Stimulated activated CD8-positive, alpha-beta memory T cell treated with anti-CD3 and anti-CD28 coated beads, Interleukin-12 subunit alpha, Interleukin-12 subunit beta, amount 100 ng/mL, for 1 hour (primary cell): ENCODE measurements at places on chromosomes 1 and 21.

DNA sequence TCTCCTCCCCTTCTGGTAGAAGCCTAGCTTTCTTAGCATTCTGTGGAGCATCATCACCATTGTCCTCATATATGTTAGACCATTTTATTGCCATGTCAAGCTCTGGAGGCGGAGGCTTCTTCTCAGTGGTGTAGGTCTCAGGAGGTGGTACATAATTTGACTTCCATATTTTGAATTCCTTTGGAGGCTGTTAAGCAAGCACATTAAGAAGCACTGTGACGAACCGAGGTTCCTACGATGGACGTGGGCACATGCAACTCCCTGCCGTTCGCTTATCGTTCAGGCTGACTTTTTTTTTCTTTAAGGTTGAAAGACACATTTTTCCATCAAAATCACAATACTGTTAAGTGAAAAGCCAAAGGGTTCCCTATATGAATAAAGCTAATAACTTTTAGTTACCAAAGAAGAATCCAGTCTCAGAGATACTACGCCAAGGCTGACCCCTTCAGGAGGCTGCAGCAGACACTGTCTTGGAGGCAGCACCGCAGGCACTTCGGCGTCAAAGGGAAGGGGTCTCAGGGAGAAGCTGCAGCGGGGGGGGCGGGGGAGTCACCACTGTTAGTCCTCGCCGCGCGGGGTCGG lies 835 bp downstream of the C1orf52 start:
- no peak for DNase-seq

DNA sequence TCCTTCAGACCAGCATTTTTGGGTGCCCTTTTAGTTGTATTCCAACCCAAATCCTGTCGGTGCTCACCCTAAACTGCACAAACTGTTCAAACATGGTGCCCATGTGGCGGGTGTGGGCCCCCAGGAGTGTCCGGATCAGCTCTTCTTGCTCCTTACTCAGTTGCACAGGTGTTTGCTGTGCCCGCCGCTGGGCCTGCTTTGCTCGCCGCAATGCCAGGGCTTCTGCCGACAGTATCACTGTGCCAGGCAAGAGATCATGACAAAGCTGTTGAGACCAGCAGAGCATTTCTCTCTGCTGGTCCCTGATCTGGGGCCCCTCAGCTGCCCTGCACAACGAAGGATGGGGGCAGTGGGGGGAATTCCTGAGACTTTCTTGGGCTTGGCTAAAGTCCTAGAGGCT lies 4.9 kb downstream of the NR1I3 start:
- no peak for DNase-seq

DNA sequence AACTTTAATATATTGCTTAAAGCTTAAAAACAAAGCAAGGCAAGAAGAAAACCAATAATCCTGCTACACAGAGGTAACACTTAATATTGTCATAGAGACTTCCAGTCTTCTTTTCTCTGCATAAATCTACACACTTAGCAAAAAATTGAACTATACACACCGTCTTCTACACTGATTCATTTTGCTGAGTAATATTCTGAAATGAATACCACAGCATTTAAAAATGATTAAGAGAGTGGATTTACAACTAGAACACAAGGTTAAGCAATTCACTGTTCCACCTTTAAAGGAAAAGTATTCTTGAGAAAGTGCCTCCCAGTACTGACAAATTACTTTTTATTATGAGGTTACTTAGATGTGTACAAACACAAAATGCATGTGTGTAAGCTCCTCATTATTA lies 22.2 kb upstream of the ITPKB start:
- no peak for DNase-seq

- peak; percentile 57 for DNase-seq
Observed at GRCh38 chr1:178532392-178532791, 19.5 kb downstream of the TEX35 start.

GRCh38 chr21:38524168-38525153 lies 26.2 kb upstream of the ERG start:
- DNase-seq = no peak

GRCh38 chr1:8525216-8525557 lies 207.3 kb downstream of the SLC45A1 start:
- no peak for DNase-seq

DNA sequence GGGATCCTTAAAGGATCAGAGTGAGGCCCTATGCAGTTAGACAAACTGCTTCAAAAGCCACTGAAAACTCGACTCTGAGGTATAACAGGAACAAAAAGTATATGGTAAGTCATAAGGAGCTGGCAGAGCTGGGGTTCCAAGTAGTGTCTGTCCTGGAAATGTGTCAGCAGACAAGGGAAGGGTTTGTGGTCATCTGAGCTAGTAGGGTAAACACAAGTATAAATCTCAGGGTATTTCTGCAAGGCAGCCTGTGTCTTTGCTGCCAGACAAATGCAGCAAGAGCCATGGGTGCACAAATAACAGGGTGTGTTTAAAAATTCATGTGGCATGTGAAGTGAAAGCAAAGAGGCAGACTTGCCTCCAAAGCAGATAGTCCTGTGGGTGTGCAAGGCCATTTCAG lies 759.0 kb upstream of the ADAMTS5 start:
- DNase-seq = no peak

DNA sequence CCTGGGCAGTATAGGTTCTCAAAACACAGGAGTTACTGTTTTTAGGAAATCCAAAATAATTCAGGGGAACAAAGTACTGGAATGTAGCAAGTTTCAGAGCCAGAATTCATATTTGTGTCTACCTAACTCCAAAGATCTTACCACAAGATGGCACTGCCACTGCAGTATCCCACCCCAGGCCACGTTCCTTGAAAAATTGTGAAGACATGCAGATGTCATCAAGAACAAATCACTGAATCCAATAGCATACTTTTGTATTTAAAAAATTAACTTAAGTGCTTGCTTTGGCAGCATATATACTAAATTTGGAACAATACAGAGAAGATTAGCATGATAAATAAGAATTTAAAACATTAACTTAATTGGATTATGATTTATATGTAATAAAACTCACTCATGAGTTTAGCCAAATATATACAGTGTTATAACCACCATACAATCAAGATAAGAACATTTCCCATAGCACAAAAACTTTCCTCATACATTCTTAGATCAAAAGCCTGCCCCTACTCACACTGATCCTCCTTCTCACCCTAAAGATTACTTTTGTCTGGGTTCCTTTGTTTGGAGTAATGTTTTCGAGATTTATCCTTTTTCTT lies 209.9 kb downstream of the FAF1 start:
- no peak for DNase-seq

DNA sequence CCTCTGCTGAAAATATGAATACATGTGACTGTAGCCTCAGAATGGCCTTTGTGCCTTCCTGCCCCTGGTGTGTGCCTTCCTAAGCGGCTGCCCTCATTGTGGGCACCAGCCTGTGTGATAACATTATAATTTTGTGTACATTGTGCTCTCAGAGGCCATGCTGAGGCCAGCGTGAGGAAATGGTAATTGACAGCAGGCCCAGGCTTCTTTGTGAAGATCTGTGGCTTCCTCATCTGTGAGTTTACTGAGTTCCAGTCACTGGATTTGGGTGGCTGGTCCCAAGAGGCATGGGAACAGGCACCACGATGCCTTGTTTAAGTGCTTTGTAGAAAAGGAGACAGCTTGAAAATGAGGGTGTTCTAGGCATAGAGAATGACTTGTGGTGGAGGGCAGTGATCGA lies 389.3 kb downstream of the OMA1 start:
- DNase-seq = no peak

- no peak for DNase-seq
Observed at GRCh38 chr21:36175771-36176565, 19.3 kb downstream of the DOP1B start.

DNA sequence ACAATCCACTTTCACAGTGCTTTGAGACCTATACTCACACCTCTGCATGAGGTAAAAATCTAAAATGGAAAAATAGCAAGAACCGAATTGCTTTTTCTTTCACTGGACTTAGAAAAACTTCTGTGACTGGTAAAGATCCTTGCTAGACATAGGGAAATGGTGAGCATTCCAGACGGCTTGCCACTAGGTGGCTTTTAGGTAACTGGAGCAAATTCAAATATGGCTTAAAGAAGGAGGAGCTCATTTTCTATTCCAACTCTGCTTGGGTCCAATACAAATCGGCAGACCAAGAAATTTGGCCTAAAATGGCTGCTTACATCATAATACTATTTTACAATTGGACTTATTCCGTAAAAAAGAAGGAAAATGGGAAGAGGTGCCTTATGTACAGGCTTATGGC lies 977.9 kb downstream of the ADGRL2 start:
- DNase-seq = no peak
